Stimulated activated CD4-positive, alpha-beta T cell treated with anti-CD3 and anti-CD28 coated beads, TNF-alpha, amount 100 ng/mL, for 24 hours (primary cell): ENCODE measurements at places on chromosomes 3 and 15.
A peak's percentile ranks its signal among the peaks of the same experiment; 100 is the strongest.

DNA sequence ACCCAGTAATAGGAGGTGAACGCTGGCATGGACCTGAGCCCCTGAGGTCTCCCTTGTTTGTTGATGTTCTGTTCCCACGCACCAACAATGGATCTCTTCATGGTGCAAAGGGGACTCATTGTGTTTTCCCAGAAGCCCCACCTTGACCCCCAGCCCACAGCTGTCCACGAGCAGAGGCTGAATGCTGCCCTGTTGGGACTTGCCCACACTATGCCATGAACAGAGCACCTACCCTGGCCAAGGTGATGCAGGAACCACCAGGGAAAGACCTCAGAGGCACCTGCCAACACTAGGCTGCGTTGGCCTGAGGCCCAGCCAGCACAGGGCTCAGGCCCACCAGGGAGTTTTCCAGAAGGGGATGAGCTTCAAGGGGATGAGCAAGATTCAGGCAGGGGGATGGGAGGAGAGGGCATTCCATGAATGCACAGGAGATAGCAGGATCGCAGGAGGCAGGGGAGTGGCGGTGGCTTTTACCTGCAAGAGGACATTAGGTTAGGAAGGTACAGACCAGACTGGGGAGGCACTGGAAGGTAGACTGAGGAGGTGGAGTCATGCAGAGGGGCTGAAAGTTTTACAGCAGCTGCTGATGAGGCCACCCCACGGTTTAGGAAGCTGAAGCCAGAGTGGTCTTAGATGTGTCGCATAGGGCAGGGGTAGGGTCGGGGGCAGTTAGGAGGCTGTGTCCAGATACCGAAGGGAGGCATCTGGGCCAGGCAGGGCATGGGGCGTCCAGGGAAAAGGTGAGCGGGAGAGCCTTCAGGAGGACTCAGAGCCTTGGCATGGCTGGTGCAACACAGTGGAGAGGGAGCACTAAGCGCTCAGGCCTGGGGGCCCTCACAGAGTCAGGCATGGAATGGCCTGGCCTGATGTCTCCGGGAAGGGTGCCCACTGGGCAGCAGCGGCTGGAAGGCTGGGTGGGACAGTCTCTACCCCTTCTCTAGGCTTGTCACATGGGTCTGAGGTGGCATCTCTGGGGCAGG, 4.0 kb upstream of the PHGR1 start:
- DNase-seq = no peak

DNA sequence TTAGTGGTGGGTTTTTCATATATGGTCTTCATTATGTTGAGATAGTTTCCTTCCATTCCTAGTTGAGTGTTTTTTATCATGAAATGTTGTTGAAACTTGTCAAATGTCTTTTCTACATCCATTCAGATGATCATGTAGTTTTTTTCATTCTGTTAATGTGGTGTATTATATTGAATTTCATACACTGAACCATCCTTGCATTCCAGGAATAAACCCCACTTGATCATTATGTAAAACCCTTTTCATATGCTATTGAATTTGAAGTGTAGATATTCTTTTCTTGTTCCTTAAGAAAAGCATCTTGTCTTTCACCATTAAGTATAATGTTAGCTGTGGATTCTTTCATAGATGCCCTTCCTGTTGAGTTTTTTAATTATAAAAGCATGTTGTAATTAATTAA, 42.9 kb downstream of the PIAS1 start:
- DNase-seq = no peak

- no peak for DNase-seq
Observed at GRCh38 chr3:25784971-25785370, 1.7 kb upstream of the NGLY1 start.

DNA sequence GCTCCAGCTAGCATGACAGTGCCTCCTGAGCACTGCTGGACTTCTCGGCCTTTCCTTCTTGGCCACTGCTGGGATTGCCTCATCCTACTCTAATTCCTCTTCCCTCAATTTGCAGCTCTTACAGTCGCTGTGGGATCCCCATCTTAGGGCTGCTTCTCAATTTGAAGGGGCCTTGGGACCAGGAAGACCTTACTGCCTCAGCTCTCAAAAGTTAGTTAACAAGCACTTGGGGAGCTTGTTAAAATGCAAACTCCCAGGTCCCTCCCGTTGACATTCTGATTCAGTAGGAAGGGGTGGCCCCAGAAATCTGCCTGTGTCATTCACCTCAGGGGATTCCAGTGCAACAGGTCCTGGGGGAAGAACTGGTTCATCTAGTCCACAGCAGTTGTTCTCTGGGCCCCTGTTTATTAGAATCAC, 14.8 kb downstream of the BDH1 start:
- no peak for DNase-seq

GRCh38 chr3:128804017-128804810, 75.2 kb upstream of the ACAD9 start:
- DNase-seq = peak; percentile 57

DNA sequence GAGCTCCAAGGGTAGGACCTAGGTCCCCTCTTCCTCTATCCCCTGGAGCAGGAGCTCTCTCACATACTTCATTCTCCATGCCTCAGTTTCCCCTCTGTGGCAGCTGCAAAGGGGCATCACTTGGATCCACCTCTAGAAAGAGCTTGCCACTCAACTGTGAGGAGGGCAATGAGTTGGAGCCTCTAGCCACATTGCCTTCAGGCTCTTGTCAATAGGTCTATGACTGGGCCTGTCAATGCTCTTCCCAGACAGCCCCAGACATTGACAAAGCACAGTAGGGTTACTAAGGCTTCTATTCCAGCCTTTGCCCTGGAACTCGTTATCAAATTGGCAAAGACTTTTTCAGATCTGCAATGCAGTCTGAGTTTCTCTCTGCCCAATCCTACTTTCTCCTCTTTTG, 4.4 kb upstream of the VIPR1 start:
- DNase-seq = no peak

DNA sequence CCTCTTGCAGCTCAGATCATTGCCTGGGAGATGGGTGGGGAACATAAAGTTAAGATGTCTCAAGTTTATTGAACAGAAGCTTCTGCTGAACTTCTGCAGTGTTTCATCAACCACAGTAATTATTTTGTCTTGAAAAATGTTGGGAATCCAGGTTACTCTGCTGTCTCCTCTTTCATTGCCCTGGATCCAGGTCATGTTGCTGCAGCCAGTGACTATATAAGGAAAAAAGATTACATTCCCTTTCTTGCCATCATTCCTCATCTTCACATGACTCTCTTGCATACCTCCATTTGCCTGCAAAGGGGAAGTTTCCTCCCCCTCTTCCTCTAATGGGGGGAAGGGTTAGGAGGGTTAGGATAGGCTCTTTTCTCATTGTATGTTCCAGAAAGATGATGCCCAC, 15.1 kb downstream of the GMNC start:
- no peak for DNase-seq

- DNase-seq = no peak
Observed at GRCh38 chr3:49636883-49637609, 37.1 kb upstream of the APEH start.

- DNase-seq = no peak
Observed at GRCh38 chr15:80242132-80242769, 9.8 kb downstream of the CTXND1 start.

GRCh38 chr3:96813820-96814650, at the start of gene EPHA6:
EPHA6 (plus strand) TSS chr3:96814594.
- no peak for DNase-seq

DNA sequence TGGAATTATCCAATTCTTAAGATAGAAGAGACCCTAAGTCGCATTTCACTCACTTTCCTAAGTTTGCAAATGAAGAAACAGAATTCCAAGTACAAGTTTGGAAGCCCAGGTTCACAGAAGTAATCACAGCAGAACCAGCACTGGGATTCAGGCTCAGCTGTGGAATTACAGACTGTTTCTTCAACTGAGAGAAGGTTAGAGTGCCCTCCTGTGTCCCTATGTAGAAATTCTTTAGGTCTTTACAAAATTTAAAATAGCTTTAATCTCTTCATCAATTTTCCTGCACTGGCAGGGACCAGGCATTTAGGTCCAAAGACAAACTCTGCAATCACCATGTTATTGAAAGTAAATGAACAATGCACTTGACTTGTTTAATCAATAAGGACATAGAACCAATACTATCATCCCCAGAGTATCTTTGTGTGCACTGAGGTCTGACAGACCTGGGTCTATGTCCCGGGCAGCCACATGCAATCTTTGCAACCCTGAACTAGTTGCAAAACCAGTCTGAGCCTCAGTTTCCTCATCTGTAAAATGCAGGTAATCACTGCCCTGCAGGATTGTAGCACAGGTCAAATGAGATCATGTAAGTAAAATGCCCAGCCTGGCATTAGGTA, 96.3 kb upstream of the ZBED2 start:
- no peak for DNase-seq

- no peak for DNase-seq
Observed at GRCh38 chr3:46411271-46411670, 4.2 kb downstream of the CCRL2 start.

DNA sequence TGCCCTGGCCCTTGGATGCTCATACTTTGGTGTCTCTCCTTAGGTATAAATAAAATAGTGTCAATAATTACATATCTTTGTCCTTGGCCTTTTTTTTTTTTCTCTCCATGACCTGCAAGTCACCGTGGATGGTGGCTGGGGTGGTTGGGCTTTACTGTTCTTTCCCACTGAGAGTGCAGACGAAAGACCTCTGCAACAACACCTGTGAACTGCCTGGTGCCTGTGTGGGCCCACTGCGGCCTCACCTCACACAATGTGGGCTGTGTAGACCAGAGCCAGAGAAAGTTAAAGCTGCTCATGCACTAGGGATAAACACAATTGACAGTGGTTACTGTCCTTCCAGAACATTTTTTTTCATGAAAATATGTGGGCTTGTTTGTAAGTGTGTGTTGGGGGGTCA, 39.0 kb downstream of the CCDC32 start:
- no peak for DNase-seq

DNA sequence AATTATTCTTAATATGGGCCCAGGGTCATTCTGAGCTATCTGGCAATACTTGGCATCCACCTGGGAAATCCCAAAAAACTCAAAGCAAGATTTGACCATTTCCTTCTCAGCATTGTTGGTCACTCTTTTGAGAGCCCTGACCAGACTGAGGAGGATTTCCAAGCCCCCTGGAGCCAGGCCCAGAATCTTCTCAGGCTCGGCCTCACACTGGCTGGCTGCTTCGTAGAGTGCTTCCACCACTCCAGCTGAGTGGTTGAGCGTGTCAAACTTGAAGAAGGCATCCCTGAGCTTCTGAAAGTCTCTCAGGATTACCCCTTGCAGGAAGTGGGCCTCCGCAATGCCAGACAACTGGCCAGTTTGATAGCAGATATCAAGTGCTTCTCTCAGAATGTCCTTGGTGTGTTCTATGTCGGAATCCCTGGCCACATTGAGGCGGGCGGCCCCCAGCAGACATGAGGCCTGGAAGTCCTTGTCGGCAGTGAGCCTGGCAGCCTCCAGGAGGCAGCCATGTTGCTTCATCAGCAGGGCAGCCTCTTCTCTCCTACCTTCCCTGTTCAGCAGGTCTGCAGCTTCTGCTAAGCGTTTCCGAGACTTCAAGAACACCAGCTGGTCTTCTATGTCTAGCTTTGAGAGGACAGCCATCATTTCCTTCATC, 68.9 kb upstream of the DCLK3 start:
- DNase-seq = no peak

DNA sequence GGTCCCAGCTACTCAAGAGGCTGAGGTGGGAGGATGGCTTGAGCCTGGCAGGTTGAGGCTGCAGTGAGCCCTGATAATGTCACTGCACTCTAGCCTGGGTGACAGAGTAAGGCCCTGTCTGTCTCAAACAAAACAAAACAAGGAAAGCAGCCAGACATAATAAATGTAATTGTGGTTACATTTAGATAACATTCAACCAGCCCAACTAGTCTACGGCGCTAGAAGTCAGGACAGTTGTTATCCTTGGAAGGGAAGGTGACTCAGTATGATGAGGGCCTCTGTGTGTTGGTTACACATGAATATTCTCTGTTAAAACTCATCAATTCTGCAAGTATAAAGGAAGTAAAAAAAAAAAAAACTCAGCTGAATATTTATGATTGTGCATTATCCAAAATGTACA, 27.0 kb upstream of the CSPG5 start:
- no peak for DNase-seq

- no peak for DNase-seq
Observed at GRCh38 chr15:88835119-88835518, 31.9 kb downstream of the ACAN start.

GRCh38 chr3:31014317-31015040, 120.0 kb upstream of the GADL1 start:
- no peak for DNase-seq

- no peak for DNase-seq
Observed at GRCh38 chr3:15787941-15788340, 9.8 kb downstream of the ANKRD28 start.

- no peak for DNase-seq
Observed at GRCh38 chr3:148044151-148044550, 635.0 kb downstream of the ZIC1 start.

GRCh38 chr3:55297706-55298105, 189.4 kb downstream of the WNT5A start:
- DNase-seq = no peak

GRCh38 chr15:40248006-40248783, 9.3 kb downstream of the PAK6 start:
- DNase-seq = no peak

DNA sequence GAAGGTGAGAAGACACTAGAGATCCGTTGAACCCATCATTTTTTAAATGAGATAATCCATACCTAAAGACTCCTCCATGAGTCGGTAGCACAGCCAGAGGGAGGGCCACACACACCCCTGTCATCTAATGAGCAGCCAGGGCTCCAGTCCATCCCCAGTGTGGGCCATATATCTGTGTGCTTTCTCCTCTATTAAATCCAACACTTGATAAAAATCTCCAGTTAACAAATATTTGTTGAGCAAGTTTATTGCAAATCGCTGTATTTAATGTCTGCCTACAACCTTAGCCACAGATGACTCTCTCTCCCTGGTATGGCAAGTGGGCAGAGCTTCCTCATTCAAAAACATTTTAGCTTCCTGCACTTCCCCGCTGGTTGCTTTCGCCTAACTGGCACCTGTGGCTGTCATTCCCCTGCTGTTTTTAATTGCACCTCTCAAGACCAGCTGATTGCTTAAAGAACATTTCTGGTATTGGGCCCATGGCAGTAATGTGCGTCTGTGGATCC, 82.8 kb downstream of the SMAD3 start:
- no peak for DNase-seq

DNA sequence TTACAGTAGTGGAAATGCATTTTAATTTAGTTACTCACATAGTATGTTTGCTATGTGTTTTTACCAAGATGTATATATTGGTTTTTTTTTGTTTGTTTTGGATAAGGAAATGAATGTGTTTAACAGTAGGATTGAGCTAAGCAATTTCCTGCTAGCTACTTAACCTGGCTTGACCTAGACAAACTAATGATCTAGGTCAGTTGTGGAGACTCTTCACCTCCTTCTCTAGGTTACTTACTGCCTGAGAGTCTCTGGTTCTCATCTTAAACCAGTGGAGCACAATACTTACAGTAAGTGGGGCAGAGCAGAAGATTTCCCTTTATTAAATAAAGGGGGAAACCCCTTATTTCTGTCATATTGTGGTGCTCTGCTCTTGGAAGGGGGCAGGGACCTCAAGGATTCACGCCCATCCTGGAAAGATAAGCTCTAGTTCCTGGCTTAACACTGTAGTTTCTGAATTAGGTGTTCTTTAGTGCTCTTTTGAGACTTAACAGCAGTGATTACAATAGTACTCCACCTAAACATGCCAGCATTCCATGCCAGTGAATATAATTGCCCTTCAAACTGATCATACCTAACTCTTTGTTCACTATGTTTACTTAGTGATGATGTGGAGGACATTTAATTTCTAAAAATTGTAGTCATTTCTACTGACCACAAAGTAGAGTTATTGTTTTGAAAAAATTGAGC, 79.9 kb downstream of the UBP1 start:
- no peak for DNase-seq

- no peak for DNase-seq
Observed at GRCh38 chr3:122233101-122233952, 49.9 kb downstream of the CASR start.
